Suppressor macrophage (primary cell): ENCODE measurements at places on chromosomes 7 and 10.
A peak's percentile ranks its signal among the peaks of the same experiment; 100 is the strongest.

- no peak for DNase-seq
These were observed 97.8 kb downstream of the CDK14 start for GRCh38 chr7:90693939-90694338.

GRCh38 chr7:110522761-110523200 is 568.1 kb upstream of the LRRN3 start:
- no peak for DNase-seq

- no peak for DNase-seq
These were observed 57.3 kb upstream of the ZEB1 start for GRCh38 chr10:31261511-31262311.

DNA sequence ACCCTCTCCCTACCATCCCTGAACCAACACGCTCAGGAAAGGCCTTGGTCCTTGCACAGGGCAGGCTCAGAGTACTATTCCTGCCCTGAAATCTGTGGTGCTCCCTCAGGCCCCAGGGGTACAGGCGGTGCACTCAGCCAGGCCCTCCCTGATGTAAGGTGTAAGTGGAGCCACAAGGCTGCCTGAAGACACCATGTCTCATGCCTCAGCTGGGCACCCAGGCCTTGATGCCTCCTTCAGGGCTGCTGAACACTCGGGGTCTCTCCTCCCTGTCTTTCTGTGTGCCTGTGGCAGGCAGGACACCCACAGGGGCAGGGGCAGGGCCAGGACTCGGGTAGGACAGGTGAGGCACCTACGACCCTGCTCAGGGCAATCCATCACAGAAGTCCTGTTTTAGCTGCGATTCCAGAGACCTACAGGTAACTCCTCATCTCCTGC is 22.9 kb upstream of the ANTXRL start:
- no peak for DNase-seq

DNA sequence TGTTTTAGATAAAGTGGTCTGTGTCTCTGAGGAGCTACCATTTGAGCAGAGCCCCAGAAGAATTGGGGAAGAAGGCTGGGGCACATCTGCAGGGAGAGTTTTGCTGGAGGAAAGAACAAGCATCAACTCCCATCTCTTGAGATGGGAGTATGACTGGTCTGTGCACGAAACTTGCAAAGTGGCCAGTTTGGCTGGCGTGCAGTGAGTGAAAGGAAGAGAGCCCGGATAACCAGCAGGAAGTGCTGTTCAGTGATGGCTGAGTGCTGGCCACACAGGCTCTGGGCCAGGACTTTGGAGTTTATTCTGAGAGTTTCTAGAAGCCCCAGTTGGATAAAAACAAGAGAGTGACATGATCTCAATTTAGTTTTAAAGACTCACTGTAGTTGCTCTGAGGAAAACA is 34.4 kb upstream of the SVIL start:
- no peak for DNase-seq

DNA sequence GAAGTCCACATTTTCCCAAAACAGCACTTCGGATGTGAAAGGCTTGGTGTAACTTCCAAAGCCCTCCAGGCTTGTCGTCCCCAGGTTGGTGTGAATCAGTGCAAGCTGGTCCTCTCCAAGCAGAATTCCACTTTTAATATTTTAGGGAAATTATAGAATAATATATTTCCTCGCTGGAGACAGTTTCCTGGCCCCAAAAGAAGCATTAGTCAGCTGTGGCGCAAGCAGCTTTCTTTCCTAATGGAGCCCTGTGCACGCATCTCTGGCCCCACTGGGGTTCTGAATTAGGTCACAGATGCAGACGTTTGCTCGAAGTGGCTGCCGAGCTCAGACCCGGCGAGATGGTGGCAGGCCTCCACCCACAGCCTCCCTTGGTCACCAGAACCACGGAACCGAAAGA is 33.3 kb upstream of the MNX1 start:
- DNase-seq, result no peak

DNA sequence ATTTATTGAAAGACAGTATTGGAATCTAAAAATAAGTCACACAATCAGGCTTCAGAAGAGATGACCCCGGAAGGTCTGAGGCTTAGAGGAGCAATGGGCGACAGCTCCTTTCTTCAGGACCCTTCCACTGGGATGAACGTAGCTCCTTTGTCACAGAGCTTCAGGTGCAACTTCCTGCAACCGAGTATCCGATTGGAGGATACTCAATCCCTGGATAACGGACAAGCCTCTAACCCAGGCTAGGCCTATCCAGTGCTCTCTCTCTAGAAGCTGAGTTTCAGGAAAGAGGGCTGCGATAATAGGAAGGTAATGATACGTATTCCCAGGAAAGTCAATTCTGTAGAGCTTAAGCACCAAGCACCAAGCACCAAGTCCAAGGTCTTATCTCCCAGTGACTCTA is 349.4 kb upstream of the NPSR1 start:
- no peak for DNase-seq

- peak; percentile 67 for DNase-seq
These were observed 77.5 kb downstream of the LRRC4 start for GRCh38 chr7:127953423-127954356.

GRCh38 chr10:1026578-1026977 is 919 bp upstream of the IDI2 start:
- DNase-seq, result no peak

DNA sequence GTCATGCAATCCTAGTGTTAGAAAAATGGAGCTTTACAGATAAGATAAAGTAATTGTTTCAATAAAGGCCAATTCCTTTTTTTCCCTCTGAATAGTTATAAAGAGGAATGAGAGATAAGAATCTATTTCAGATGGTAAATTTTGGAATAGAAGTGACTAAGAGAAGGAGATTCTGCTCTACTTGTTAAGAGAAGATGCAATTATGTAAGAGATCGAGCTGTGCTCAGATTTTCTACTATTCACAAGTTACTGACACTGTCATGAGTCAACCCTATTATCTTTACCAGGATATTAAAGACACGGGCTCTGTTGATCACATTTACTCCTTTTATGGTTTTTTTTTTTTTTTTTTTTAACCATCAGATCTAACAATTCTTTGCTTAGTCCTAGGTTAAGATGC is 511.3 kb downstream of the ARL4A start:
- no peak for DNase-seq

DNA sequence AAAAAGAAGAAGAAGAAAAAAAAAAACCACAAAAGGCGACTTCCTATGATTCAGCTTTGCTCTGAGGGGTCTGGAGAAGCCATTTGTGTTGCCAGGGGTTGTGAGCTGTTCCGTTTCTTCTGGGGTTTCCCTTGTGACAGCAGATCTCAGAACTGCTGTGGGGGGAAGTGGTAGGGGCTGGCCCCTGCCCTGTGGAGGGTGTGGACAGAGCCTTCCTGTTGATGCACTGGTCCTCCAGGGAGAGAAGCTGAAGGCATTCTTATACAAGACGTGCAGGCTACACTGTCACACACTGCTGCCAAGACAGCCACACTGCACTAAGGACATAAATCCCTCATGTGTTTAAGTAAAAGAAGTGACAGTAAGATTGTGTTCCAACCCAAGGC is 17.3 kb upstream of the CSGALNACT2 start:
- DNase-seq, result peak; percentile 84

DNA sequence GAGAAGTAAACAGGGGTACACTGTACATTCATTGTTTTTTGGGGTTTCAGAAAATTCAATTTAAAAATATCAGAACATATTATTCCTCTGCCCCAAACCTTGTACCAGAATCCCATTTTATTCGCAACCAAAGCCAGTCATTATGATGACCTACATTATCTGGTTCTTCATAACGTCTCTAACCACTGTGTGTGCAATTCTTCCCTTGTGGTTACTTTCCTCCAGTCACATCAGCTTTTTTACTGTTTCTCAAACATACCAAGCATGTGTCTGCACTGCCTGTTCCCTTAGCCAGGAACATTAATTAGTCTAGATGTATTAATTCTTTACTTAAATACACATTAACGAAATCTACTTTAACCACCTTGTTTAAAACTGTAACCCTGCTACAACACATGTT is 64.8 kb downstream of the THSD7A start:
- DNase-seq, result no peak

DNA sequence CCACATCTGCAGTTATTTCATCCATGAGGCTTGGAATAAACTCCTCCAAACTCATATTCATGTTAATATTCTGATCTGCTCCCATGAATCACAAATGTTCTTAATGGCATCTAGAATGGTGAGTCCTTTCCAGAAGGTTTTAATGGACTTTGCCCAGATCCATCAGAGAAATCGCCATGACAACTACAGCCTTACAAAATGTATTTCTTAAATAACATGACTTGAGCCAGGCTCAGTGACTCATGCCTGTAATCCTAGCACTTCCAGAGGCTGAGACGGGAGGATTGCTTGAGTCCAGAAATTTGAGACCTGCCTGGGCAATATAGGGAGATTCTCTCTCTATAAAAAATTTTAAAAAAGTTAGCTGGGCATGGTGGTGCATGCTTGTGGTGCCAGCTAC is 102.1 kb upstream of the TMEM168 start:
- DNase-seq, result no peak

- DNase-seq, result no peak
These were observed 61.8 kb downstream of the EEPD1 start for GRCh38 chr7:36214608-36215456.

DNA sequence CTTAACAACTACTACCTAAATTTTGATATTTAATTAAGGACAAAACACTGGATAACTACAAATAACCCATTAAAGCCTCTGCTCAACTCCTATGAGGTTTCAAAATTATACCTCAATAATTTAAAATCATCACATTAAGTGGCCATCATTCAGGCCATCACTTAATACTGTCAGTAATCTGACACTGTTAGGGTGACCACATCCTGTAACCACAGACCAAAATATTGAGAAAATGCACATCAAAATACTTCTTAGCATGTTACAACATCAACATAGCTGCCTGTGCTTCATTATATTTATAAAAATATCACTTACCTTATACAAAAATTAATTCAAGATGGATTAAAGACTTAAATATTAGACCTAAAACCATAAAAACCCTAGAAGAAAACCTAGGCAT is 23.3 kb downstream of the SEM1 start:
- DNase-seq, result no peak
